ENCODE measurements at places on chromosomes 12 and 14.

DNA sequence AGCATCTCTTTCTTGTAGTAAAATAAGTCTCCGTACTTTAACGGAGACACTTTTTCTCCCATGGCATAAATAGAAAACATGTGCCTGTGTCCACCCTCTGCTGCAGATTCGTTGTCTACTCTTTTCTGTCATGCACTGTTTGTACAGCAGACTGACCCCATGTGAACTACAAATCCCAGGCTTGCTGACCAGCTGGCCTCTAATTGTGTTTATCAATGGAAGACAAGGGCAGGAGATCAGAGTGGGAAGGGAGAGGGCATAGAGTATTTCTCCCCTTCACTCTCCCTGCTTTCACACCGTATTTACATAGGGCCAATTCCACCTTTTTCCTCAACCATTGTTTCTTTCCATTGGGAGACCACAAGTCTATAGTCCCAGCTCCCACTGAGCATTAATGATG lies 31.0 kb upstream of the TMTC2 start:
- H3K4me1 ChIP-seq, result no peaks in the 10 kb centered on the region
- H3K36me3 ChIP-seq, result no peaks in the 10 kb centered on the region
- H3K27me3 ChIP-seq, result no peaks in the 10 kb centered on the region
- no peak overlapping the region for H3K27ac ChIP-seq

DNA sequence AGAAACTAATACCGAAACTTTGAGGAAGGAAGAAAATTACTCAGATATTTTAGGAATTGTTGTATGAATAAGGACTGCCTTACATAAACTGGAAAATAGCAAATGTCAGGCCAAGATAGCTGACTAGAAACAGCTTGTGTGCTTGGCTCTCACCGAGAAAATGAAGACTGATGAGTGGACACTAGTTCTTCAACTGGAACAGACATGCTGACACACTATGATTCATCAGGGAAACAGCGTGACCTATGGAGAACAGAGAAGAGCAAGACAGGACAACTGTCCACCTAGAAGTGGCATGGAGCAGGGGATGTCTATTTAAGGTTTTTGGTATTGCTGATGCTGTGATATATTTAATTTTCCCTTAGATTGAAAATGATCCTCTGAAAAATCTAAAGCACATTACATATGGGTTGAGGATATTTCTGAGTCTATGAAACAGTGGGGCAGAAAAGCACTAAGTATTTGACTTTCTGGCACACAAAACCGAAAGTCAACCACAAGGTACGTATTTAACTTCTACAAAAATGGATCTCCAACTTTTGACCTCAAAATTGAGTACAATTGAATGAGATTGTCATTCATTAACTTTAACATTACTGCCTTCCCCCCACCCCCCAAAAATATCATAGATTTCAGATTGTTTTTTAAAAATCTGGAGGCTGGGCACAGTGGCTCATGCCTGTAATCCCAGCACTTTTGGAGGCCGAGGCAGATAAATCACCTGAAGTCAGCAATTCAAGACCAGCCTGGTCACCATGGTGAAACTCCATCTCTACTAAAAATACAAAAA lies 863.2 kb downstream of the LRFN5 start:
- no peaks in the 10 kb centered on the region for H3K27me3 ChIP-seq
- no peak overlapping the region for H3K27ac ChIP-seq
- peaks cover 2% of the 10 kb centered on the region for H3K4me1 ChIP-seq
- no peak for DNase-seq

- H3K4me3 ChIP-seq, result no peak overlapping the region
- no peaks in the 10 kb centered on the region for H3K36me3 ChIP-seq
- no peak overlapping the region for H3K27ac ChIP-seq
- H3K4me1 ChIP-seq, result no peaks in the 10 kb centered on the region
- no peaks in the 10 kb centered on the region for H3K27me3 ChIP-seq
- DNase-seq, result no peak
Measured at GRCh38 chr12:44286336-44286735, 450.5 kb downstream of the TMEM117 start.

GRCh38 chr14:24188251-24189058 lies at the start of gene IPO4:
TSS of gene IPO4 (minus strand) at chr14:24188816. CDS start at chr14:24188787, 29 bp downstream.
- H3K36me3 ChIP-seq, result no peaks in the 10 kb centered on the region
- no peaks in the 10 kb centered on the region for H3K27me3 ChIP-seq
- peak; percentile 100 for DNase-seq
- 0 out of 2 replicates have a peak within 1 kb of the TSS, but pooled peaks have one; percentile 55 for H3K27ac ChIP-seq
- peak within 1 kb of the TSS; percentile 94 for H3K4me3 ChIP-seq
- peaks cover 10% of the 10 kb centered on the region for H3K4me1 ChIP-seq

DNA sequence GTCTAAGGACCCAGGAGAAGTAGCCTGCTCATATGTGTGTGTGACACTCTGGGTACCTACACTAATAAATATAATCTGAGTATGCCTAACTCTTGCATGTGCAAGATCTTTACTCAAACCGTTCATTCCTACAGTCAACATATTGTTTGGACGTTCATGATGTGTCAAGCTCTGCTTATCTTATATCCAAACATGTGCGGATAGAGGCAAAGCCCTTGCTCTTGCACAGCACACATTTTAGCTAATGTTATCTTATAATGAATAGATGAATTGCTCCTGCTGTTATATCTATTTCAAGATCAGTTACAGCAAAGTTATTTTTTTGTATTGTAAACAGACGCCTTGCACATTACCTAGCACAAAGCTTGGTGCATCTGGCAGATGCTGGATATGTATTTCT lies 228.4 kb upstream of the FLRT2 start:
- DNase-seq, result no peak
- no peaks in the 10 kb centered on the region for H3K36me3 ChIP-seq
- H3K27me3 ChIP-seq, result no peaks in the 10 kb centered on the region
- no peak overlapping the region for H3K27ac ChIP-seq
- H3K4me3 ChIP-seq, result no peak overlapping the region

- H3K4me3 ChIP-seq, result no peak overlapping the region
- H3K4me1 ChIP-seq, result no peaks in the 10 kb centered on the region
- H3K27ac ChIP-seq, result no peak overlapping the region
- DNase-seq, result no peak
Measured at GRCh38 chr14:90275820-90276219, 19.5 kb downstream of the PSMC1 start.

DNA sequence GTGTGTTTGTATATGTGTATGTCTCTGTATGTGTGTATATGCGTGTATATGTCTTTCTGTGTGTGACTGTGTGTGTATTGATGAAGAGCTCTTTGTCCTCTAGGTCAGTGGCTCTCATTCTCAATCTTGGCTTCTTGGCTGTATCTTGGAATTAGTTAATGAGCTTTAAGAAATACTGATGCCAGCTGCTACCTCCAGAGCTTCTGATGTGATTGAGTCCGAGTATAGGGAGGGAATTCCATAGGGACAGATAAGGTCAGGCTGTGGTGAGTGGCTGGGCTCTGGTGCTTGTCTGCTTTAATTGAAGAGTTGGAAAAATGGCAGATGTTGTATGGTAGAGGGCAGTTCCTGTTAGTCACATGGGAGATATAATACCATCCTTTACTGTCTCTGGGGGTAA lies 140.1 kb downstream of the C12orf75 start:
- H3K36me3 ChIP-seq, result no peaks in the 10 kb centered on the region
- DNase-seq, result no peak
- H3K4me1 ChIP-seq, result no peaks in the 10 kb centered on the region
- no peak overlapping the region for H3K4me3 ChIP-seq
- H3K27ac ChIP-seq, result no peak overlapping the region
- H3K27me3 ChIP-seq, result no peaks in the 10 kb centered on the region
